SJSA1 (cell line): ENCODE measurements at places on chromosomes 5 and 9.

GRCh38 chr5:114237766-114238165 is 124.1 kb upstream of the KCNN2 start:
- DNase-seq = no peak

GRCh38 chr9:83930881-83931280 is 9.6 kb upstream of the KIF27 start:
- DNase-seq = no peak

- DNase-seq = no peak
Measured at GRCh38 chr5:124131466-124131865, 615.0 kb downstream of the ZNF608 start.

DNA sequence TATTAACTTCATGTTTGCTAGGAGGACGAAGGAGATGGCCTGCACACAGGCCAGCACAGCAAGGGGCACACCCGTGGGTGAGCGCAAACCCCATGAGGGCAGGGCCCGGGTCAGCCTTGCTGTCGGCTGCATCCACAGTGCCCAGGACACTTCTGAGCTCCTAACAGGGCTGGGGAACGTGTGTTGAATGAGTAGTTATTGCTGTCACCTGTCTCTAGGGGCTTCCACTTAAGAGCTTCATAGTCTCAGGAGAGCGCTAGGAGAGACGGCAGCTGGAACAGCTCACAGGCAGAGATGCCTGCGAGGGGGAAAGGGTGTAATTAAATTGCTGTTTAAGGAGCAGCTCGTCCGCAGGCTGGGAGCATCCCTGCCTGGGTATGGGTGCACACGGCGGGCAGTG is 91.4 kb upstream of the NEURL1B start:
- no peak for DNase-seq

DNA sequence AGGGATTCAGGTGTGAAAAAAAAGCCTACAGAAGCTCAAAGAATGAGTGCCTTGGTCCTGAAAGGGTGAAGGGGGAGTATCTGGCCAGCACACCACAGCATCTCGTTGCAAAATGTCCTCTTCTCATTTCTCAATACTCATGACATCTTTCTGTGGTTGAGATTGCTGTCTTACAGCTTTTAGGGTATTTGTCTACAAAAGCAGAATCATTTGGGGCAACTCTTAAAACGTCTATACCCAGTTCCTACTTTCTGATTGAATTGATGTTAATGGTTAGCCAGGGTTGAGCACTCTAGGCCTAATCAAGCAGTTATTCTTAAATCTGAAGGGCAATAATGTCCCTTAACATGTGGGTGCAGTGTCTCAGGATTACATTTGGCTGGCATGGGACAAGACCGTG is 21.2 kb upstream of the PCSK5 start:
- DNase-seq = no peak

DNA sequence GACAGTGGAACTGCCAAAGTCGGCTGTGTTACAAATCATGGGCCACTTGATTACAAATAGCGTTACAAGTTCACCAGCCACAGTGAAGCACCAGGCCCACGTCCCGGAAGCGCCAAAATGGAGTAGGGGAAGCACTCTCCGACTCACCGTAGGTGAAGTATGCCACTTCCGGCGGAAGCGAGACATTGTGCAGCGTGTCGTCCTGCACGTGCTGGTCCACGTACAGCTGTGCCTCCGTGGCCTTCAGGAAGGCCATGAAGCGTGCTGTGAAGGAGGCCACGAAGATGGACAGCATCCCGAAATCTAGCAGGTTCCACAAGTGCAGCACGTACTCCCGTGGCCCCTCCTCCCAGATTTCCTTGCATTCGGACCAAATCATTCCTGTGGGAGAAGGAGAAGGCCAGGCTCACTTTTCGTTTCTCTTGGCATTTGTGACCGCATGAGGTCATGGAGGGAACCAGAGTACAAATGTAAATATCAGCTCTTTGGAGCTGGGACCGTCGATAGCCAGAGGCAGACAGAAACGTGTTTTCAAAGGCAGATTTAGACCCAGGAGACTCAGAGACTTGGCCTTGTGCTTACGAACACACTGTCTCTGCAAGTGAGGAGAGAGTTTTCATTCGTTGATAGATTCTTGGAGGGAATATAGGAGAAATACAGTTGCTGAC is 58.7 kb upstream of the SMIM32 start:
- no peak for DNase-seq

DNA sequence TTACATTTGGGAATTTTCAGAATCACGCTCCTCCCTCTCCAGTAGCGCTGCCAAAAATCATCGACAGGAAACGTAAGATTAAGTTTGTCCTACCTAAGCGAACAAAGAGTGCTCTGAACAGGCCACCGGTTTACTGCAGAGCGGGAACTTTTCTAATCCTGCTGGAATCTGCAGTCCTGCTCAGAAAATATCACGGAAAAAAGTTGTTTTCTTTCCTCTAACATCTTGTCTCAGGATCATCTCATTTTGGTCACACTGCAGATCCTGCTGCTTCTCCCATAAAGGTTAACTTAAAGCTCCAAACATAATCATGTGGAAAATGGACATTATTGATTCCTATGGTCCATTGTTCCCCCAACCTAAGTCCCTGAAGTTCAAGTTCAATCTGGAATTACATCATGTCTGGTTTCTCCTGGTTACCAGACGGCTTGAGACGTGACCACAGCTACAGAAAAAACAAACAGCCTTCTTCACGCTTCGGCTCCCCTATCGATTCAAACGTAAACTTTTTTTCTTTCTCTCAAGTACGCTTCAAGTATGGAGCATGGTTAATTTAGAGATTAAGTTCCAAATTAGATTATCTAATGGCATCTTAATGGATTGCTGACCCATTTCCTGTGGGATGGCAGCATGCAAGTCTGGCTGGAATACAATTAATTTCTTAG is 217.6 kb downstream of the NFIB start:
- DNase-seq = peak; percentile 23

- DNase-seq = no peak
Measured at GRCh38 chr5:140236891-140237598, 62.1 kb downstream of the CYSTM1 start.

- peak; percentile 88 for DNase-seq
Measured at GRCh38 chr9:35518225-35518821, 28.4 kb downstream of the RUSC2 start.

- DNase-seq = peak; percentile 25
Measured at GRCh38 chr5:16551628-16552027, 65.2 kb downstream of the RETREG1 start.

- no peak for DNase-seq
Measured at GRCh38 chr5:72720205-72720604, 96.3 kb upstream of the TNPO1 start.

- DNase-seq = peak; percentile 48
Measured at GRCh38 chr5:59587489-59588337, 305.8 kb downstream of the PDE4D start.

DNA sequence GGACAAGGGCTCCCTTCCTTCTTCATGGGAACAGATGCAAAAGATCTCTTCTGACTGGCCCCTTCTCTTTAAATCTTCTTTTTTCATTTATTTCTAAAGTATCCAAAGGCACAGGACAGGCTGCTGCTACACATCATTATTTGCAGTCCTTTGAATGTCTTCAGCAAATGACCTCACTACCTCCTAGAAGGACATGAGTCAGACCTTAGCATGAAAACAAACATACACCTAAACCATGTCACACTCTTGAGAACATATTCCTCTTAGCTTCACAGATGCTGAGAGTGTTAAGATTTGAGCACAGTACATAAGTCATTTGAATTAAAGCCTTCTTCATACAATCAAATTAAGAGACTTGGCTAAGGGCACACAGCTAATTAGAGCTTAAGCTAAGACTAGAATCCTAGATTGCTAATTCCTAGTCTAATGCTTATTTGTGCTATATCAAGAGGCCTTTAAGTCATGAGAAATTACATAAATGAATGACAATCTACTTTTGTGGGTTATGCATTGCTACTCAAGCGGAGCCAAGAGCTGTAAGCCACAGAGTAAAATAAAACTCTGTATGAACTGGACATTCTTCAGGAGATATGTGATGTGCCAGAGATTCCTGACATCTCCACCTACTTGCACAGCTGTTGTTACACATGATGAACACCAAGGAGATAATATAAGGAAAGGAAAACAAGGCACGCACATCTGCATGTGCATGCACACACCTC is 109.1 kb upstream of the PTGER4 start:
- no peak for DNase-seq

GRCh38 chr9:127706836-127707241 is at the start of gene CFAP157:
Gene CFAP157 (plus strand): TSS chr9:127706988. CDS start chr9:127707032, 44 bp downstream.
- no peak for DNase-seq

GRCh38 chr5:94375801-94376200 is 242.6 kb downstream of the KIAA0825 start:
- no peak for DNase-seq

DNA sequence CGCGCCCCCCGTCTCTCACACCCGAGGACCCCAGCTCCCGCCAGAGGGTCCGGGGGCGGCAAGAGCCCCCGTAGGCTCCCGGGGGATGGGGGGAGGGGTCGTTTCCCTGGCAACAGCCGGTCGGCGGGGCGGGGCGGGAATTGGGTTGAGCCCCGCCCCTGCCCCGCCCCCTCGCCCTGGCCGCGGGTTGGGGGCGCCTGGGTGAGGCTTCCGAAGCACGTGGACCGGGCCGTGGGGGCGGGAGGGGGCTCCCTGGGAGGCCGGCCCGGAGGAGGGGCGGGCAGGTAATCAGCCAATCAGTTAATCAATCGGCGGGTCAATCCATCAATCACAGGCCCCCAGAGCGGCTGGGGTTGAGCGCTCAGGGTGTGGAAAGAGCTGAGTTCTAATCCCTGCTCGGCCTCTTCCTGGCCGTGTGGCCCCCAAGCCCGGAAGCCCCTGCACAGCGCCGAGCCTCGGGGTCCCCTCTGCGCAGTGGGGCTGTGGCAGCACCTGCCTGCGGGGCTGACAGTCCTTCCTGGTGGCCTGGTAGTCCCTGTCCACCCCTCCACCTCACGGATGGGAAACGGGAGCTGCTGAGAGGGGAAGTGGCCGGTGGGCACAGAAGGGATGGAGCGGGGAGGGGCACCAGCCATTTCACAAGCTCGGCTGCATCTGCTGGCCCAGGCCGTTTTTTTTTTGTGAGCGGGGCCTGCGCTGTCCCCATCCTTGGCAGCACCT is 174.2 kb upstream of the IER5L start:
- no peak for DNase-seq

DNA sequence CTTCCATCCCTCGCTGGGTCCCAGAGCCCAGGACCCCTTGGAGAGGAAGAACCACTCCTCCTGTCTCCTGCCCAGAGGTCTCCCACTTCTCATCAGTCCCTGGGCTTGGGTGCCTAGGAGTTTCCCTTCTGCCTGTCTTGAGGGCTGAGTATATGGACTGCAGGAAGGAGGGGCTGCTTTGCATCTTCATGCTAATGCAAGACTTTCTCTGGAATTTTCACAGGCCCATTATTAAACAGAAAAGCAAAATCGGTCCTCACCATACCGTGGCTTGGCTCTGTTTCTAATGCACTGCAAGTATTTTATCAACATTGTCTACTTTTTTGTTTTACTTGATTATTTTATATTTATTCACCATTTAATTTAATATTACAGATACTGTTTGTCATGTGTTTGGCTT is 34.5 kb downstream of the TRIO start:
- peak; percentile 47 for DNase-seq

DNA sequence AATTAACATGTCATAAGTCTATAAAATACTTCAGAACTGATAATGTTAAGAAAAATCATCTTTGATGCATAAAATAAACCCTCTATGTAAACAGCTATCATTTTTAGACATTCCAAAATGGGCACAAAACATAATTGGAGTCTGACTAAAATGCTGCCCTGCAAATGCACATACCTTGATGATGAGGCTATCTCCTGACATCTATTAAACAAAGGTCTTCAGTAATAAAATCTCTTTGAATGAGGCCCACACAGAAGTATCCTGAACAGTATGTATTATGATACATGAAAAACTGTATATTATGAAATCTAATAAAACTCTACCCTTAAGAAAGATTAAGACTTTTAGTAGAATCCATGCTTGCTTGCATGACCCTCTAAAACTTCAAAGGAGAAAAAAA is 66.1 kb downstream of the FBXL17 start:
- no peak for DNase-seq

GRCh38 chr5:56164376-56164775 is 68.8 kb downstream of the ANKRD55 start:
- no peak for DNase-seq

- no peak for DNase-seq
Measured at GRCh38 chr5:36346896-36347690, 45.4 kb upstream of the RANBP3L start.

DNA sequence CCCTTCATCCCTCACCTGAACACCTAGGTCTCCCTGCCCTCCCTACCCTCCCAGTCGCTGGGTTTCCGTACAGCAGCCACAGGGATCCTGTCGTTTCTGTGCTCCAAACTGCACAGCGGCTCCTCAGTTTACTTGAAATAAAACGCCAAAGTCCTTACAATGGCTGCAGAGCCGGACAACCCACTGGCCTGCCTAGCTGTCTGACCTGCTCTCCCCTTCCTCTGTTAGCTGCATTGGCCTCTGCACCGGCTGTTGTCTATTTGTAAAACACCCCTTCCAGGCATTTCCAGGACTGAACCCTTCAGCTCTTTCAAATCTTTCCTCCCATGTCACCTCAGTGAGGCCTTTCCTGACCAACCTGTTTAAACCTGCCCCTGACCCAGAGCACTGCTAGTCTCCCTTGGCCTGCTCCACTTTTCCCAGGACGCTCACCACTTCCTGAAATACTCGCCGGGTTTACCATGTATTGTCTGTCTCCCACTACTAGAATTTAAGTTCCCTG is 9.1 kb upstream of the MGAT1 start:
- DNase-seq = no peak

DNA sequence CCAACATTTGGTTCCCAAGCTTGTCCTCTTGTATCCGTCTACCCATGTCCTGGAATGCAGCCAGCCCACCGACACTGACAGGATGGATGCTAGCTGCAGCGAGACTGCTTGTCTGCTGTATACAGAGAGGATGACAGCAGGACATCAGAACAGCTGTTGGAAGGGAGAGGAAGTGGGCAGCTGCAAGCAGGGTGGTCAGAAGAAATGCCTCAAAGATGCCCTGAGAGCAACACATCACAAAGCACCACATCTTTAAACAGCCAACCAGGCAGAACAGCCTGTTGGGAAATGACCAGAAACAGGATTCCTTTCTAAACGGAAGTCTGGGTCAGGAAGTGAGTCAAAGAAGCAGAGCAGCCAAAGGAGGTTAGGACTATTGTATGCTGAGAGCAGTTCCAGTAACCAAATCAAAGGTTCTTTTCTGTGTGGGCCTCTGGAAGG is 219.1 kb downstream of the NDUFS4 start:
- peak; percentile 83 for DNase-seq

- no peak for DNase-seq
Measured at GRCh38 chr5:168875832-168876231, 296.7 kb upstream of the PANK3 start.

DNA sequence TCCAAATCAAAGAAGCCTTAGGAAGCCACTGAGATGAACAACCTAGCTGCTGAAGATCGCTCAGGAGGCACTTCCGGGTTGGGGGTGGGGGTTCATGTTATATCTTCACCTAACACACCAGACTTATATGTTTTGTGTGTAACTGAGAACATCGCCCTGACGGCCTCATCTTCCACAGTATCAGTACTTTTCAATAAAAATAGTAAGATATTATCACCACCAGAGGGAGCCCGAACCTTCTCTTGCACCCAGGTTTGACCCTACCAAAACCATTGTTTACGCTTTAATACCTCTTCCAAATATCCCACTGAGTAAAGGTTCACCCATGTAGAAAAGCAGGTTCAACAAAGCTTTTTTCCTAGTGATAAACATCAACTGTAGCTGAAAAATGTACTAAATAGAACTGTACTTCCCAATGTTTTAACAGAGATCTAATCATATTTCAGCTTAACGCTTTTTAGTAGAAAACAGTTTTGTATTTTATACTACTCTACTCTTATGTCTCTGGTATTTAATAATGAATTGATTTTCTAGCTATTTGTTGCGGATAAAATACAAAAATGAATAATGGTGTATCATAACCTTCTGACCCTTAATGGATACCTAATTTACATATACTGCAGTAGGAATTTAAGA is 244.0 kb downstream of the EPB41L4A start:
- DNase-seq = no peak
